ENCODE measurements at places on chromosomes 16 and 17.

- peak; percentile 98 for DNase-seq
These were observed at the start of gene TBX6 for GRCh38 chr16:30091474-30092372. Gene TBX6 (minus strand): TSS chr16:30091924. CDS start chr16:30091193, 731 bp downstream.

GRCh38 chr17:47203984-47204721 lies 5.0 kb upstream of the MYL4 start:
- peak; percentile 64 for DNase-seq

DNA sequence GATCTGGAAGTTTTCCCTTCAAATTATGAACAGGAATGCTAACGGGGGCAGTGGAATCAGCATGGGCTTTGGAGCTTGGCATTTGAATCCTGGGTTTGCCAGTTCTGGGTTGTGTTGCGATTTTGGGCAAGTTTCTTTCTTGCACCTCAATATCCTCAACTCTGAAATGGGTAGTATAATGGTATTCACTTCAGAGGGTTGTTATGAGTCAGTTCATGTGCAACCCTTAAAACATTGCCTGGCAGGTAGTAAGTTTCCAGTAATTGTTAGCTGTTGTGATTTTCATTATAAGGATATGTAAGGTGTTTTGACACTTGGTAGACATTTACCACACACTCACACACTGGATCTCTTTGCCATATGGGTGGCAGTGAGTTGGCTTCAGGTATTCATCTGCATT lies 33.4 kb downstream of the SNX29 start:
- no peak for DNase-seq

DNA sequence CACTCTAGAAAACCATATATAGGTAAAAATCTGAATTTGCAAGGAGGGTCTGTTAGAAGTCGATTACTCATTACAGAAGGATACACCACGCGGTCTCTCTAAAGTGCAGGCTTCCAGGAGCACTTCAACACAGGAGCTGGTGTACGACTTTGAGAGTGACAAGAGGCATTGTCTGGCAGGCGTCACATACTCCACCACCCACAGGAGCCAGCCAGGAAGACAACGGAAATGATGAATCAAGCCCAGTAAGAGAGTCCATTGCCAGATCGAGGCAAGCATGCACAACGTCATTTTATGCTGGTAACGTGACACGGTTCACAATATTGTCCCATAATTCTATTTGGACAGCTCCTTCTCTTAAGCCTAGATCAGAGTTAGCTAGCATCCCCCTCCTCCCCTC lies 15.0 kb upstream of the CACNG4 start:
- no peak for DNase-seq

- no peak for DNase-seq
These were observed 1.3 kb downstream of the PLEKHH3 start for GRCh38 chr17:42675348-42675964.

- no peak for DNase-seq
These were observed 2.4 kb downstream of the THRA start for GRCh38 chr17:40064971-40065768.

- peak; percentile 36 for DNase-seq
These were observed 879 bp downstream of the SOCS1 start for GRCh38 chr16:11254913-11255736.

DNA sequence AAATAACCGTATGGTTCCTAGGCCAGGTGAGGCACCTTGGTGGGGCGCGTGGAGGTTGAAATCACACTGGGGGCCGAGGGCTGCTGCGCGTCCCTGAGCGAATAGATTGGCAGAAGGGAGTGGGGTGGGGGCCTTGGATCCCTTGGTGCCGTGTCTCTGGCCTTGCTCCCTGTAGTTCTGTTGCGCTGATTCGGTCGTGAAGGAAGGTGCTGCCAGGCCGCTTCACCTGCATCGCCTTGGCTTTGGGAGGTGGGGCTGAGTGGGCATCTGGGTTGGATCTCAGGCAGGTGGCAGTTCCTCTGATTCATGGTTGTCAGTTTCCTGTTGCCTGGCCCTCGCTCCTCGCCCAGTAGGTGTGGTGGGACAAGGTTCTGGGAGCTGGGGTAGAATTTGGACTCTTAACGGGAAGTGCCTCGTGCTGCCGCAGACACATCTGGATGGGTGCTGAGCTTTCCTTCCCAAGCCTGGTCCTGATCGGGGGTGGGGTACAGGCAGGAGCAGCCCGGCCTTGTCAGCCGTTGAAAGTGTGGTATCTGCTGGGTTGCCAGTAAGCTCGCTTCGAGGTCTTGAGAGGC lies 30.1 kb downstream of the PGS1 start:
- no peak for DNase-seq

- no peak for DNase-seq
These were observed 35.5 kb upstream of the ZC3H18 start for GRCh38 chr16:88534638-88535190.

DNA sequence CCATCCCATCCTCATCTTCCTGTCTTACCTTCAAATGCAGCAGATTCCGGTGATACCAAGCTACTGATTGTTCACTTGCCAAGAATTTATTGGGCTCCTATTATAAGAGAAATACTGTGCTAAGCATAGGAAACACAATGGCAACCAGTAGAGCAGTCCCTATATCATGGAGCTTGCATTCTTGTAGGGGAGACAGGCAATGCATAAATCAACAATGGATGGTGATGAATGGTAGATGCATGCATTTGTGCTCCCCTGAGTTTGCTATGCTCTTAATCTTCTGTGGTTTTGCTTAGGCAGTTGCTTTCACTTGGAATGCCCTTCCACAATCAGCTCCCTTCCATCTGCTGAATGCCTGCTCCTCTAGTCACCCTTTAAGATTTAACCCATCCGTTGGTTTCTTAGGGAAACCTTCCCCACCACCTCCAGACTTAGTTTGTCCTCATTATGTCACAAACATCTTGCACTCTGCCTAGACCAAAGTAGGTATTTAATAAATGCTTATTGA lies 200.2 kb upstream of the TOX3 start:
- no peak for DNase-seq

DNA sequence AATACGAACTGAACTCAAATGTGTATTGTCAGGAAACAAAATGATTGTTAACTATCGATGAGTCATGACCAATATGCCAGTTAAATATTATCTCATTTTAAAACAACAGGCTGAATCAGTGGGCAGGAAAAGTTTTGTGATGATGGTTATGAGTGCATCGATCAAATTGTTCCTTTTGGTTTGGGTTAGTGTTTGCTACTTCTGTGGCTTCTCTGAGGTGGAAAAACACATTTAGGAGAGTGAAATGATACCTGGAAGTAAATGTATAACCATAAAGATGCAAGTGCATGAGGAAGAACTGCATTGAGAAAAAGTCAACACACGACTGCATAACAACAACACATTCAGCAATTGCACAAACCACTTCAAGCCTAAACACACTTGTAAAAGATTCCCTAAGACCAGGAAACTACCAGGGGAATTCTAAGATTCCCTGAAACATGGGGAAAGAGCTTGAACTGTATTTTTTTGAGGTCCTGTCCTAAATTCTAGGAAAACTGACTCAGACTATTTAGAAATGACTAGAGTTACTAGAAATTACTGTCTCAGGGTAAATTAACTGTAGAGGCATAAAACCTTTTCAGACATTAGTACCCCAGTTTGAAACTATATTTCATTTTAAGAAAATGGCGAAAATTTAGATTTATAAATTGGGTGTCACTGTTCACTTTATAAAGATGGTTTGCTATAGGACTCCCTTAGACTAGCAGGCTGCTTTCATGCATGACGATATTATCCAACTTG lies 44.8 kb downstream of the CDYL2 start:
- DNase-seq: no peak
